ENCODE measurements at places on chromosomes 11 and 22. TPM values are rescaled to one million over a fixed set of nuclear protein-coding genes. Genes with fewer than 3 reads are reported as not detected.
A peak's percentile ranks its signal among the peaks of the same experiment; 100 is the strongest.

- DNase-seq, result no peak
- no peaks in the 10 kb centered on the region for H3K36me3 ChIP-seq
- no peaks in the 10 kb centered on the region for H3K4me1 ChIP-seq
- H3K27ac ChIP-seq, result no peak overlapping the region
- no peak overlapping the region for H3K4me3 ChIP-seq
These were observed 81.3 kb downstream of the MYO18B start for GRCh38 chr22:25823276-25823675.

The MAPK12 gene
- total RNA-seq, result 23.3 TPM

- H3K27me3 ChIP-seq, result no peaks in the 10 kb centered on the region
- DNase-seq, result no peak
- H3K36me3 ChIP-seq, result no peaks in the 10 kb centered on the region
- H3K27ac ChIP-seq, result no peak overlapping the region
- H3K4me3 ChIP-seq, result no peak overlapping the region
These were observed 63.7 kb downstream of the MACROD1 start for GRCh38 chr11:64102005-64102738.

DNA sequence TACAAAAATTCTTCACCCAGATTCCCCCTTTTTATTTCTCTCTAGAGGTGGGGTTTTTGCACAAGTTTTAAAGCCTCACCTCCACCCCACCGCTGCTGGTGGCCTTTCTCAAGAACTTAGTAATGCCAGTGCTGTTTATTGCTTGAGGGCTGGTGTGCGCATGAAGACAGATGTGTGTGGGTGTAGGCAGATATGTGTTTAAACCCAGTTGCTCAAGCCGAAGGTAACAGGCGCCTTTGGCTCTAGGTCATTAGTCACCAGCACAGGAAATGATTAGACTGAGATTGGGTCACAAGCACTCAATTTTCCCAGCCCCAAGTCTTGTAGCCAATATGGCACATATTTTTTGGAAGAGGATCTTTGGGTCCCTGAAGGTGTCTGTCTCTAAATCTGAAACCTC lies 2.7 kb upstream of the CLMP start:
- no peak overlapping the region for H3K27ac ChIP-seq
- no peaks in the 10 kb centered on the region for H3K36me3 ChIP-seq
- no peak overlapping the region for H3K4me3 ChIP-seq
- no peak for DNase-seq

GRCh38 chr22:48863965-48864528 lies 963.6 kb downstream of the BRD1 start:
- no peaks in the 10 kb centered on the region for H3K27me3 ChIP-seq
- H3K4me3 ChIP-seq, result no peak overlapping the region
- no peak for DNase-seq
- H3K27ac ChIP-seq, result no peak overlapping the region
- no peaks in the 10 kb centered on the region for H3K4me1 ChIP-seq

GRCh38 chr22:29831186-29831921 lies 6.7 kb downstream of the ASCC2 start:
- H3K36me3 ChIP-seq, result no peaks in the 10 kb centered on the region
- H3K27ac ChIP-seq, result no peak overlapping the region
- H3K4me3 ChIP-seq, result no peak overlapping the region
- no peaks in the 10 kb centered on the region for H3K4me1 ChIP-seq
- DNase-seq, result no peak

DNA sequence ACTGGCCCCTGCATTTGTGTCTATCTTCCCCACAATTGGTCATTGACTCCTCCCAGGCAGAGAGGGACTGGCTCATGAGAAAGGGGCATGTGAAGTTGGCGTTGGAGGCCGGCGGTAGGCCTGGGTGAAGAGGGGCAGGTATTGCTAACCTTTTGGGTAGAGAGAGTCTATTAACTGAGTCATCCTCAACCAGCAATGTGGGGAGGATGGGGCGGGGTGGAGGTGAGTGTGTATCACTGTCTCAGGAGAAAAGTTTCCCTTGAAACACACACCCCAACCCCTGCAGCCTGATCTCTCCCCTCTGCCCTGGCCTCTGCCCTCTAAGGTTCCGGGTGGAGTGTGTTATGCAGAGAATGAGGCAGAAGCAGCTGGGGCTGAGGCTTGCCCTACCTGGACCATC lies 60.1 kb upstream of the PHF21B start:
- no peaks in the 10 kb centered on the region for H3K27me3 ChIP-seq
- no peak overlapping the region for H3K4me3 ChIP-seq
- no peak overlapping the region for H3K27ac ChIP-seq
- no peaks in the 10 kb centered on the region for H3K4me1 ChIP-seq

- no peak overlapping the region for H3K4me3 ChIP-seq
- H3K27me3 ChIP-seq, result no peaks in the 10 kb centered on the region
- DNase-seq, result no peak
- no peaks in the 10 kb centered on the region for H3K36me3 ChIP-seq
These were observed 163.9 kb downstream of the ADAMTS15 start for GRCh38 chr11:130612291-130612851.

- DNase-seq, result no peak
- no peaks in the 10 kb centered on the region for H3K36me3 ChIP-seq
- no peak overlapping the region for H3K27ac ChIP-seq
These were observed 78.9 kb downstream of the GRK3 start for GRCh38 chr22:25643232-25644000.

The EIF3L gene
- total RNA-seq, result 534 TPM

- peak overlapping the region; percentile 51 for H3K27ac ChIP-seq
- no peaks in the 10 kb centered on the region for H3K27me3 ChIP-seq
- no peak overlapping the region for H3K4me3 ChIP-seq
These were observed 7.3 kb upstream of the AHNAK start for GRCh38 chr11:62553839-62554361.

DNA sequence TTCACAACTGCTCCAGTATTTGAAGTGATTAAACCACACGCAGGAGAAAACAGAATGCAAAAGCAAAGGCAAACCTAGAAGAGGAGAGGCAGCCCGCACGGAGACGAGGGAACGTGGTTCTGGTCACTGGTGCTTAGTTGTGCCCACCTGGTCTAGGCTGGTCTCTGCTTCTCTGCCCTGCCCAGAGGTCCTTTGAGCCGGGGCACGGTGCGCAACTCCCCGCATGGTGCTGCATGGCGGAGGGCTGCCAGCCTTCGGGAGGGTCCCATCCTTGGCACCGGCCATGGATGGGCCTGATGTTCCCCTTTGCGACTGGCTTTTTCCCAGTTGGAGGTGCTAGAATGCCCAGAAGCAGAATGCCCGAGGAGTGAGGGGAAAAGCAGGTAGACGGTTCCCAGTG lies 46.1 kb downstream of the KCNC1 start:
- no peaks in the 10 kb centered on the region for H3K4me1 ChIP-seq
- no peaks in the 10 kb centered on the region for H3K36me3 ChIP-seq
- no peak overlapping the region for H3K27ac ChIP-seq

The PHF21A gene
- total RNA-seq, result 76.0 TPM

GRCh38 chr11:102317768-102318103 lies 452 bp downstream of the BIRC3 start:
- H3K27me3 ChIP-seq, result no peaks in the 10 kb centered on the region
- DNase-seq, result no peak
- H3K4me1 ChIP-seq, result peaks cover 3% of the 10 kb centered on the region
- peak overlapping the region; percentile 22 for H3K27ac ChIP-seq
- H3K36me3 ChIP-seq, result no peaks in the 10 kb centered on the region
- H3K4me3 ChIP-seq, result peak overlapping the region; percentile 56

- no peak overlapping the region for H3K27ac ChIP-seq
- H3K4me3 ChIP-seq, result no peak overlapping the region
- no peak for DNase-seq
- H3K36me3 ChIP-seq, result no peaks in the 10 kb centered on the region
These were observed 64.4 kb downstream of the GRAMD1B start for GRCh38 chr11:123494195-123495050.

DNA sequence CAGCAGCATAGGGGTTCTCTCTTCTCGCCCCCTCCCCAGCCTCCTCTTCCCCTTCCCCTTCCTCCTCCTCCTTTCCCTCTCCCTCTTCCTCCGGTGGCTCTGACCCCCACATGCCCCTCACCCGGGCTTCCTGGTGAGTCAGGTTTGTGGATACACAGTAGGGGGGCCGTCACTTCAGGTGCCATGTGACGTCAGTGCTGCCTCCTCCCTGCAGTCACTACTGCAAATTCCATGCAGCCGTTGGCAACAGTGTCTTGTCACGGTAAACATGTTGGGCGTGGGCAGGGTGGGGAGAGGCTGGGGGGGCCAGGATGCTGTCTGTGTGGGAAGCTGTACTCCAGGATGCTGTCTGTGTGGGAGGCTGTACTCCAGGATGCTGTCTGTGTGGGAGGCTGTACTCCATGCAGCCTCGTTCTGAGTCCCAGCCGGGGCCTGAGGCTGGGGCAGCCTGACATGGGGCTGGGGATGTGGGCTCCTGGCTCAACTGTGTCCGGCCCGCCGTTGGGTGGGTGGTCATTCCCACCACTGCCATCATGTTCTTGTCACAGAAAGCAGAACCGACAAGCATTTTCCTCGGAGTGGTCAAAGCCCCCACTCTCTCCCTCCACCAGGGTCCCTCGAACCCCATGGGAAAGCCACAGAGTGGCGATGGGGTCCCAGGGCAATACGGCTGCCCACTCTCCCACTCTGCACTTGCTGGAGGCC lies 2.4 kb upstream of the MUC2 start:
- H3K27ac ChIP-seq, result no peak overlapping the region
- peak; percentile 17 for DNase-seq
- no peaks in the 10 kb centered on the region for H3K4me1 ChIP-seq
- H3K36me3 ChIP-seq, result no peaks in the 10 kb centered on the region
- H3K4me3 ChIP-seq, result no peak overlapping the region
- no peaks in the 10 kb centered on the region for H3K27me3 ChIP-seq

DNA sequence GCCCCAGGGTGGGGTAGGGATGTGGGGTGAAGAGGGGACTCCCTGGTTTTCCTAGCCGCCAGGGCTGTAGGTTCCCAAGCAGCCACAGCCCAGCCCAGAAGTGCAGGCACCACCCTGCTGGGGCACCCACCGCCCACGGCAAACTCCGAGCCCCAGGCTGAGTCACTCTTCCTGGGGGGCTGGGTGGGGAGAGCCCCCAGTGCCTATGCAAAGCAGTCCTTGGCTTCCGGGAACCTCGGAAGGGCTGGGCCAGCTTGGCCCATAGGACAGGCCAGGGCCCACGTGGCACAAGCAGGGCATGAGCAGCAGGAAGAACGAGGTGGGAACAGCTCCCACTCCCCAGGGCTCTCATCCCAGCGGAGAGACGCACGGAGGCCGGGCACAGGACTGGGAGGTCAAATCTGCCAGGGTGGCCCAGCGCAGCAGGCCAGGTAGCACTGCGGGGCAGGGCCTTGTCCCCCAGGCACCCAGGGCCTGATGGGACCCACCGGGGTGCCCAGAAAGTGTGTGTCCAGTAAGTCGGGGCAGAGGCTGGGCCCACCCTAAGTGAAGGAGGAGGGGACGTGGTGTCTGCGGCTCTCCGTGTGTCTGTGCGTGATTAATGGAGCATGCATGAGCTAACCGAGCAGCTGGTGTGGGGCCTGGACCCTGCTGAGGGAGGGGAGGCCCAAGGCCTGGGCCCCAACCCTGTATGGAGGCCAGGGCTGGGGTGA lies 4.6 kb upstream of the IL17REL start:
- no peak for DNase-seq

The ALG8 gene
- 29.8 TPM for total RNA-seq

- no peaks in the 10 kb centered on the region for H3K4me1 ChIP-seq
- H3K36me3 ChIP-seq, result no peaks in the 10 kb centered on the region
- H3K27ac ChIP-seq, result no peak overlapping the region
- no peaks in the 10 kb centered on the region for H3K27me3 ChIP-seq
- DNase-seq, result no peak
- H3K4me3 ChIP-seq, result no peak overlapping the region
These were observed 167.0 kb upstream of the NECTIN1 start for GRCh38 chr11:119895981-119896380.

GRCh38 chr11:3825473-3826154 lies 15.1 kb downstream of the RHOG start:
- no peak overlapping the region for H3K4me3 ChIP-seq
- no peaks in the 10 kb centered on the region for H3K4me1 ChIP-seq
- no peaks in the 10 kb centered on the region for H3K36me3 ChIP-seq
- no peak overlapping the region for H3K27ac ChIP-seq

- H3K27me3 ChIP-seq, result no peaks in the 10 kb centered on the region
- no peaks in the 10 kb centered on the region for H3K36me3 ChIP-seq
- no peak overlapping the region for H3K4me3 ChIP-seq
These were observed 49.7 kb downstream of the ATG16L2 start for GRCh38 chr11:72863916-72864315.

The BBS1 gene
- 73.5 TPM for total RNA-seq

- no peaks in the 10 kb centered on the region for H3K36me3 ChIP-seq
- peaks cover 9% of the 10 kb centered on the region for H3K4me1 ChIP-seq
- H3K4me3 ChIP-seq, result peak overlapping the region; percentile 50
- DNase-seq, result peak; percentile 46
- no peaks in the 10 kb centered on the region for H3K27me3 ChIP-seq
These were observed 7.3 kb upstream of the SYT7 start for GRCh38 chr11:61587951-61588727.

The HTR3B gene
- total RNA-seq, result not detected

The CABP4 gene
- 0.48 TPM for total RNA-seq

The CALCB gene
- total RNA-seq, result not detected

GRCh38 chr11:57804466-57804865 lies 42.9 kb downstream of the CTNND1 start:
- H3K36me3 ChIP-seq, result no peaks in the 10 kb centered on the region
- no peaks in the 10 kb centered on the region for H3K27me3 ChIP-seq
- H3K4me1 ChIP-seq, result no peaks in the 10 kb centered on the region

The SORL1 gene
- total RNA-seq, result 64.5 TPM

DNA sequence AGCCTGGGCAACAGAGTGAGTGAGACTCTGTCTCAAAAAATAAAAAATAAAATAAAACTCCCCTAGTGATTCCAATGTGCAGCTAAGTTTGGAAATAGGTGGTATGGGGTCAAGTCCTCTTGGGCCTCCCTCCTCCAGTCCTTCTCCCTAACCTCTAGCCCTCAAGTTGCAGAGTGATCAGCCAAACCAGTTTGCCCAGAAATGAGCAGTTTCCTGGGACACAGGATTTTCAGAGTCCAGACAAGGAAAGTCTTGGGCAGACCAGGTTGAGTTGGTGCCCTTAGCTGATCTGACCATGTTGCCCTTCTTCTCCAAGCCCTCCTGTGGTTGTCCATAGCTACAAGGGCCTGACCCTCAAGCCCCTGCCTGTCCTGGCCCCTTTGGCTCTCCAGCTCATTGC lies 7.9 kb downstream of the TCN2 start:
- H3K27me3 ChIP-seq, result no peaks in the 10 kb centered on the region
- H3K27ac ChIP-seq, result no peak overlapping the region
- no peaks in the 10 kb centered on the region for H3K4me1 ChIP-seq
- H3K4me3 ChIP-seq, result no peak overlapping the region
- no peaks in the 10 kb centered on the region for H3K36me3 ChIP-seq
